ENCODE measurements at places on chromosomes 5 and 9. TPM values are rescaled to one million over a fixed set of nuclear protein-coding genes. Genes with fewer than 3 reads are reported as not detected.

Gene ZNF354B
- total RNA-seq: 13.3 TPM

Gene SAXO1
- total RNA-seq: not detected

DNA sequence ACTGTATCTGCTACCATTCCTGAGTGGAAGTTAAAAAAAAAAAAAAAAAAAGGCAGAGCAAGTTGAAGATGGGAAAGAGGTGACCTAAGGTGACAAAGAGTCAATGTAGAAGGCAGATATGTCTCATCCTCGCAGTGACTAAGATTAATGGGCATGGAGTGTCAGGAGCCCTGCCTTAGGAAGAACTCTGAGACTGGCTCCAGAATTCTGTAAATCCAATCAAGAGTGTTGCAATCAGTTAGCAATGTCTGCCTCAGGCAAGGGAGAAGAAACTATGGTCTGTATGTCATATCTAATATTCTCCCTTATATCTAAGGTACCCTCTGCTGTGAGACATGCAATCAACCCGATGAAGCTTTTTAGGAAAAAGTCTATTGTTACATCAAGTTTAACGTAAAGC is 24.7 kb upstream of the KCNMB1 start:
- DNase-seq: no peak
- H3K4me3 ChIP-seq: no peak overlapping the region
- H3K27me3 ChIP-seq: peaks cover 9% of the 10 kb centered on the region

DNA sequence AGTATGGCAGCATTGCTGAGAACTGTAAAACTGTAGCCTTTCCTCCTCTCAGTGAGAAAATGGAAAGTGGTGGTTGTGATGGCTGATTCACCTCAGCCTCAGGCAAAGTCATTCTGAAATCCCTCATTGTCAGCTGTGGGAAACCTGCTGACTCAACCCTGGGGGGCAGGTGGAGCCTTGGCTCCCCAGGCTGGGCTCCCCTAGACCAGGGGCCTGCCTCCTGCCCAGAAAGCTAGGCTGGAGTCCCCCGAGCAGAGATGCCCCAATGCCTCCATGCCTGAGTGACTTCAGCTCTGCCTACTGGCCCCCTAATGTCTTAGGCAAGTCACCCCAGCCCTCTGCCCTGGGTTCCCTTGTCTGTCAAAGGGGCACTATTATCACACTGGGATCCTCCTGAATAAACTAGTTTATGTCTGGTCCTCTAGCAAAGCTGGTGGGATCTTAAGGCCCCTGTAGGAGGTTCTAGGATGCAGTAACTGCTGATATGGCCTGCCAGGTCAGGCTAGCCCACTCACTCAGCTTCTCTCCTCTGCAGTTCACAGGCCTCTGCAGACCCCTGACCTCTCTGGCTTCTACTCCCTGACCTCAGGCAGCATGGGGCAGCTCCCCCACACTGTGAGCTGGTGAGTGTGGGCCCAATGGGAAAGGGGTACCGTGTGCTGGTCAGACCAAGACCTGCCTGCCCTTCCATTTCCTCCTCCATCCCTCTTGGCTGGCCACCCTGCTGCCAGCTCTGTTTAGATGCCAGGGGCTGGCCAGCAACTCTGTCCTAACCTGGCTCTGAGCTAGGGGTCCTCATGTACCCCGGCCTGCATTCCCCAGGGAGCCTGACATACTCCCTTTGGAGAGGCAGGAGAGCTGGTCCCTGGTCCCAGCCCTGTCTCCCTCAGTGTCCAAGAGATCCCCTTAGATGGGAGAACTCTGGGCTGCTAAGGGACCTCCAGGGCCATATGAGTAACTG is 24.2 kb downstream of the TCF7 start:
- DNase-seq: no peak
- peaks cover 20% of the 10 kb centered on the region for H3K4me1 ChIP-seq
- no peak overlapping the region for H3K4me3 ChIP-seq
- H3K27ac ChIP-seq: no peak overlapping the region
- peaks cover 65% of the 10 kb centered on the region for H3K36me3 ChIP-seq

- no peak overlapping the region for H3K27ac ChIP-seq
- no peaks in the 10 kb centered on the region for H3K36me3 ChIP-seq
- no peaks in the 10 kb centered on the region for H3K27me3 ChIP-seq
- no peak overlapping the region for H3K4me3 ChIP-seq
- DNase-seq: no peak
- no peaks in the 10 kb centered on the region for H3K4me1 ChIP-seq
Observed at GRCh38 chr9:15142878-15143534, 164.0 kb downstream of the TTC39B start.

DNA sequence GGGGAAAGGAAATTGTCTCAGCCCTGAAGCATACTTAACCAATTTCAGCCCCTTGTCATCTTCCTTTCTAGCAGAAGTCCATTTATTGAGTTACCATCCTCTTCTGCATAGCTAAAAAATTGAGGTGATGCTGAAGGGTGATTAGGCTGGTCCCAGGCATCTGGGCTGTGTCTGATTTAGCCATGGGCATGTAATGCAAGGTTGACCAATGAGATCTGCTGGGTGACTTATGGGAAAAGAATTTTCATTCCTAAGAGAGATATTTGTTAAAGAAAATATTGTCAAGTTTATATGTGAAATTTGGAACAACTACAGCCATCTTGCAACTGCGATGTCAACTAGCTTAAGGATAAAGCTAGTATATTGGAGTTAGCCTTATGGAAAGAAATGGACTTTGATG is 5.1 kb downstream of the ITGA2 start:
- H3K4me3 ChIP-seq: no peak overlapping the region
- H3K27ac ChIP-seq: no peak overlapping the region
- H3K36me3 ChIP-seq: no peaks in the 10 kb centered on the region

Data from left lung (tissue), 14 donors.